Spinal cord (tissue), 10 donors: ENCODE measurements at places on chromosomes 13 and 19. TPM values are rescaled to one million over a fixed set of nuclear protein-coding genes. Genes with fewer than 3 reads are reported as not detected.
A peak's percentile ranks its signal among the peaks of the same experiment; 100 is the strongest.

ARRDC5 gene
- 0.26 TPM for polyA plus RNA-seq

FUT1 gene
- 3.5 TPM for polyA plus RNA-seq

DNA sequence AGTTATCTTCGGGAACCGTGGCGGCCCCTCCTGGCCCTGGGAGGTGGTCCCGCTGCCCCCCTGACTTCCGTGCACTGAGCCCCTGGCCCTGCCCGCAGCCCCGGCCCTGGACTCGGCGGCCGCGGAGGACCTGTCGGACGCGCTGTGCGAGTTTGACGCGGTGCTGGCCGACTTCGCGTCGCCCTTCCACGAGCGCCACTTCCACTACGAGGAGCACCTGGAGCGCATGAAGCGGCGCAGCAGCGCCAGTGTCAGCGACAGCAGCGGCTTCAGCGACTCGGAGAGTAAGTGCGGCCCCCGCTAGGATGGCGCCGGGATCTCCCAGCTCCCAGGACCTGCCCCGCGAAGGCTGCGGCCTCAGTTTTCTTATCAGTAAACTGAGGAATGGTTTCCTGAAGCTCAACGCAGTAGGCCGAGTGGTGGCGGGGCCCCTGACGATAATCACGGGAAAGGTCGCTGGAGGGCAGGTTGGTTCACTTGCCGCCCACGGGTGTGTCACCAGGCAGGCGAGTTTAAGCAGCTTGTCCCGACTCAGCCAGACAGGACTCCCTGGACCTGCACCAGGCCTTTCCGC is 924 bp downstream of the RGCC start:
- no peak for DNase-seq
- H3K27me3 ChIP-seq, result peaks cover 19% of the 10 kb centered on the region
- H3K4me1 ChIP-seq, result peaks cover 20% of the 10 kb centered on the region
- H3K36me3 ChIP-seq, result no peaks in the 10 kb centered on the region
- peak overlapping the region; percentile 79 for H3K4me3 ChIP-seq

DNA sequence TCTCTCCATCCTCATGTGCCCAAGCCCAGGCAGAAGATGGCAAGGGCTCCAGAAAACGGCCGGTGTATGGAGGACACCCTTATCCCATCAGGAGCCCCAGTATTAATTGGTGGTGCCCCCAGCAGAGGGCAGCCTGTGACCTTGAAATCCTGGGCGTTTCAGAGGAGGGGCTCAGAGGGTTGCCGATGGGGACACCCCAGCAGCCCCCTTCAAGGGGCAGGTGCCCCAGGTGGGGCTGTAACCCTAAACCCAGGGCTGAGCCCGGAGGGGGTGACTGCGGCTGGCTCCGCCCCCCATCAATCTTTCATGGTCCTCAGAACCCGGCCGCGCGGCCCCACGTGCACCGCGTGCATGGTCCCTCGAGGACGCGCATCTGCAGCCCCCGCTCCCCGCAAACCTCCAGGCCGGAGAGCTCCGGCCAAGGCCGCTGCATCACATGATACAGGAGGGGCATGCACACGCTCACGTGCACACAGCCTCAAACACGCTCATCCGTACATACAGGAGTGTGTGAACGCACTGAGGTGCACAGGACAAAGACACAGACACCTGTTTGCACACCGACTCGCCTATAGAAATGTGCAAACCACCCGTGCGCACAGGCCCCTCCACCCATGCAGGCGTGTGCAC is 949 bp downstream of the RAB3A start:
- DNase-seq, result no peak
- H3K4me1 ChIP-seq, result peaks cover 39% of the 10 kb centered on the region
- no peak overlapping the region for H3K27ac ChIP-seq
- peaks cover 40% of the 10 kb centered on the region for H3K36me3 ChIP-seq

DNA sequence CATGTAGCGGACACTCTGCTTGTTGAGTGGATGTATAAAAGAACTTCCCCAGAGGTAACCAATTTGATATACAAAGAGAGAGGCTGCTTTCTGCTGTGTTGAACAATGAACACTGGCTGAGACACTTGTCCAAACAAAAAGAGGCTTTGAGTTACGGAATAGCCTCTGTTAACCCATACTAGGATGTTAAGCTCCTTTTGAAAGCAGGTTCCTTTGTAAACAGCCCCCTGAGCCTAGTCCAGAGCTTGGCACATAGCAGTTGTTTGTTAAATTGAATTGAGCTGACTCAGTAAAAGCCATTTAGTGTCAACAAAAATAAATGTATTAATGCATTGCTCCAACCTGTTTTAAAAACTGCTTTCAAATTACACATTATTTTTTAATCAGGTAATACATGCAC is 200.1 kb downstream of the MZT1 start:
- H3K36me3 ChIP-seq, result no peaks in the 10 kb centered on the region
- H3K4me3 ChIP-seq, result no peak overlapping the region
- no peak for DNase-seq
- H3K27ac ChIP-seq, result no peak overlapping the region
- no peaks in the 10 kb centered on the region for H3K27me3 ChIP-seq
